ENCODE measurements at places on chromosomes 12 and 14.

GRCh38 chr12:102462386-102462785 lies 18.0 kb downstream of the IGF1 start:
- DNase-seq = no peak

DNA sequence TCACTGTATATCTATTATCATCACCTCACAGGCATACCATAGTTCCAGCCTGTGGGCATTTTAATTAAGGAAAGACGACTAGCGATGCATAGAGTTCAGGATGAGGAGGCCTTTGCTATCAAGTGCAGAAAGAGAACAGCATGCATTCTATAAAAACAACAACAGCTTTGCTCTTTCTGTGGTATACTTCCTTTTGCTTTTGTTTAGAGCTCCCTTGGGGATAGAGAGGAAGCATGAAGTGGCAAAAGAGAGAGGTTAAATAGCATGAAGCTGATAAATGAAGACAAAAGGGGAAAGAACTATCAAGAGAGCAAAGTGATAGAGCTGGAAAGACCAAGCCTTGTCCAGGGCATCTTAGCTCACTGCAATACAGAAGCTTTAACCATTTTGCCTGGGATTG lies 23.5 kb downstream of the IFNG-AS1 start:
- no peak for DNase-seq

DNA sequence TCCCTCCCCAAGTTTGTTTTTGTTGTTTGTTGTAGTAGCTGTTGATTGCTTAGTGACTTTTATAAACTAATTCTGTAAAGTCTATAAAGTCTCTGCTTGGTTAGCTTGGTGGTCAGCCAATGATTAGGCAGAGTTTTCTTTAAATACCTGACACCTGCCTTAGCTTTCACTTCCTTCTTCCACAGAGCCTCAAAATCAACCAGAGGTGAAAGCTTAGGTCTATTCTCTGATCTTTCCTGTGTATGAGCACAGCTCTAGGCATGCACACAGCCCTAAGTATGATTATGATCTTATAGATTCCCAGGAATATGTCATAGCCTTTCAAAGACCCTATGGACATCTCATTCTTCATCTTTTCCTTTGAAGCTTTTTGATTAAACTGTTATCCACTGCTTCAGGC lies 514.7 kb downstream of the AACS start:
- DNase-seq = no peak

DNA sequence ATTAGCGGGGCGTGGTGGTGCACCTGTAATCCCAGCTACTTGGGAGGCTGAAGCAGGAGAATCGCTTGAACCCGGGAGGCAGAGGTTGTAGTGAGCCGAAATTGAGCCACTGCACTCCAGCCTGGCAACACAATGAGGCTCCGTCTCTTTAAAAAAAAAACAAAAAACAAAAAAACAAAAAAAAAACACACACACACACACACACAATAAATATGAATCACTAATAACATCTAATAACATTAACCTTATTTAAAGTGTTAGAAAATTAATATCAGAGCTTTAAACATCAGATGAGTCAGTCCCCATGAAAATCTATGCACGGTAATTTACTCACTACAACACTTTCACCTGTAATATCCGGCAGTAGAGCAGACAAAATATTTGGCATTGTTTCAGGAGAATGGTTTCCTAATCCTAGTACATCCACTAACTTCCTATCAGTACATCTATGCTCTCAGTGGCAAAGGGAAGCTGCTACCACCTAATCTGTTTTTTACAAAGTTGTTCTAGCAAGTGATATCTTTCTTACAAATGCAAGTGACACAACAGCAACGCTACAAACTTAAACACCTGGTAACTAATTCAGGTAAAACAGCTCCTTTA lies 36.2 kb downstream of the MED13L start:
- no peak for DNase-seq

GRCh38 chr12:93460902-93461301 lies 6.4 kb upstream of the MRPL42 start:
- DNase-seq = no peak
